ENCODE measurements at places on chromosomes 7 and 10.

GRCh38 chr10:121830101-121830500 lies 97.7 kb downstream of the ATE1 start:
- DNase-seq = no peak

- DNase-seq = peak; percentile 59
These were observed at the start of gene MICALL2 for GRCh38 chr7:1458683-1459511. Gene MICALL2, minus strand, starts transcription at chr7:1459470. Its CDS starts 144 bp downstream, at chr7:1459326.

- peak; percentile 82 for DNase-seq
These were observed 3.2 kb upstream of the MRPS24 start for GRCh38 chr7:43872406-43873110.

GRCh38 chr10:5480162-5480941 lies 19.0 kb downstream of the CALML5 start:
- no peak for DNase-seq

- DNase-seq = no peak
These were observed 169.1 kb downstream of the DIP2C start for GRCh38 chr10:520402-520787.

- no peak for DNase-seq
These were observed 29.2 kb upstream of the DLX6 start for GRCh38 chr7:96976106-96976505.

GRCh38 chr10:77970869-77971803 lies 44.6 kb upstream of the DLG5 start:
- DNase-seq = peak; percentile 89

DNA sequence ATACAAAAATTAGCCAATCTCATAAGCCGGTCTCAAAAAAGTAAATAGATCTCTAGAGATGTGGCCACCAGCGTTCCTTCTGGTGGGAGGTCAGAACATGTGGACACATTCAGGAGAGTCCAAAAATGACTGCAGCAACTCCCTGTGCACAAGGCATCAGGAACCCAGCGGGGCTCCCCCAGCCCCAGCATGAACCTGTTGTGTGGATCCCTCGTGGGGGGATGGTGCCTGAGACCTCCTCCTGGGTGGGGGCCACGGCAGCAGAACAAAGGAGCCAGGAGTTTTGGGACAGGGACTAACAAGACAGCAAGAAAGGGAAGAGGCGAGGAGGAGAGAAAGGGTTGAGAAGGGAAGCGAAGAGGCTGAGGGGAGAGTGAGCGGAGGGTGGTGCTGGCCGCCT lies 121.8 kb downstream of the WDR37 start:
- DNase-seq = no peak

DNA sequence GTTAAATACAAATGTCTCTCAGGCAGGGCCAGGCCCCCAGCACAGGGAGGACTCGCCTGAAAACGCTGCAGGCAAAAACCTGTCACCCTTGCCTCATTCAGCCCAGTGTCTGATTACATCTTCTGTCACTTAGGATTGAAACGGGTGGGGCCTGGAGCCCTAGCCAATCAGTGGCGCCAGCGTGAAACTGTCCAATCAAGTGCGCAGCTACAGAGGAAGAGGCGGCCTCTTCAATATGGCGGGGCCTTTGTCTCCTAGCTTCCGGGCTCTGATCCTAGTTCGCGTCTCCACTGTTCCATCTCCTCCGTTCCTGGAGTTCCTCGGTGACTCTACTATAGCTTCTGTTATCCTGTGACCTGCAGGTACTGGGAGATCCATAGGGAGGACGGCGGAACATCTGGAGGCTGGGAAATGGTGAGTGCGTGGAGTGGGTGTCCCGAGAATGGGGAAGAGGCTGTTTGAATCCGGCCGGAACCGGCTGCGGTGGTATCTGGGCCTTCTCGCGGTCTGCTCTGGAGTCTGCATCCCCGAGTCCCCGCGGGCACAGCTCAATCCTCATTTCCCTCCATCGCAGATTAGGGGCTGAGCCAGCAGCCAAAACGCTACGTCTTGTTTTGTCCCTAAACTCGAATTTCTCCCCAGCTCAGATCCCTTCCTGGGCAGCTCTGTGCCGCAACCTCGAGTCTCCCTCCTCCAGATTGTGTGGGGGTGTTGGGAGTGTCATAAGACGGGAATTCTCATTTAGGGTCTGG lies at the start of gene ZNF736:
TSS of gene ZNF736 (plus strand) at position 222 of the 752 bp plus-strand sequence. CDS start at position 412, 190 bp downstream.
- peak; percentile 79 for DNase-seq

DNA sequence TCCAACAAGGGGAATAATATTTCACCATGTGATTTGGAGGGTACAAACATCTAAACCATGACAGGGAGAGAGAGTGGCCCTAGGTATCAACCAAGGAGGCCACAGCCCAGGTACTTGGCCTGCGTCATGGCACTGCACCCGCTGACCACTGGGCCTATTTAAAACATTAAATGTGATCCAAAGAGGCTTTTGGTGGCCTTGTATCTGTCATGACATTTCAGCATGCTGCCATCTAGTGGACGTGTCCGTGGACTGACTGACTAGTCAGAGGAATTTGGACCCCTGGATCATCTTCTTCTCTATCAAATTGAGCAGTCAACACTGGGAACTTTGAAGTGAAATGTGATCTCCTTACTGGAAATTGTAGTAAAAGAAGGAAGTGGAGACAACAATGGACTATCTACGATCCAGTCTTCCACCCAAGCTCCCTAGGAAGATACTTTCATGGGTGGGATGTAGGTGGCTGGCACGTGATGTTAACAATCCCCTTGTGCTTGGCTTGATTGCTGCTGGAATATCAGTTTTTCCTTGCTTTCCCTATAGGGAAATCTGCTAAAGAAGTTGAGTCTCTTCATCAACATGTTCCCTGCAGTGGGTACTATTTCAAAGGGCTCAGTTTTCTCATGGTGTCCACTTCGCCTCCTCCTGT lies 24.6 kb upstream of the ITGA8 start:
- peak; percentile 37 for DNase-seq

- DNase-seq = no peak
These were observed 29.7 kb downstream of the AKR1C3 start for GRCh38 chr10:5123886-5124285.

- no peak for DNase-seq
These were observed 63.9 kb upstream of the LOXL4 start for GRCh38 chr10:98331885-98332284.

DNA sequence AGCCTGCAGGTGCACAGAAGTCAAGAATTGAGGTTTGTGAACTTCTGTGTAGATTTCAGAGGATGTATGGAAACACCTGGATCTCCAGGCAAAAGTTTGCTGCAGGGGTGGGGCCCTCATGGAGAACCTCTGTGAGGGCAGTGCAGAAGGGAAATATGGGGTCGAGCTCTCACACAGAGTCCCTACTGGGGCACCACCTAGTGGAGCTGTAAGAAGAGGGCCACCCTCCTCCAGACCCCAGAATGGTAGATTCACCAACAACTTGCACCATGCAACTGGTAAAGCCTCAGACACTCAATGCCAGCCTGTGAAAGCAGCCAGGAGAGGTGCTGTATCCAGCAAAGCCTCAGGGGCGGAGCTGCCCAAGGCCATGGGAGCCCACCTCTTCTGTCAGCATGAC lies 205.8 kb downstream of the CCSER2 start:
- DNase-seq = no peak

DNA sequence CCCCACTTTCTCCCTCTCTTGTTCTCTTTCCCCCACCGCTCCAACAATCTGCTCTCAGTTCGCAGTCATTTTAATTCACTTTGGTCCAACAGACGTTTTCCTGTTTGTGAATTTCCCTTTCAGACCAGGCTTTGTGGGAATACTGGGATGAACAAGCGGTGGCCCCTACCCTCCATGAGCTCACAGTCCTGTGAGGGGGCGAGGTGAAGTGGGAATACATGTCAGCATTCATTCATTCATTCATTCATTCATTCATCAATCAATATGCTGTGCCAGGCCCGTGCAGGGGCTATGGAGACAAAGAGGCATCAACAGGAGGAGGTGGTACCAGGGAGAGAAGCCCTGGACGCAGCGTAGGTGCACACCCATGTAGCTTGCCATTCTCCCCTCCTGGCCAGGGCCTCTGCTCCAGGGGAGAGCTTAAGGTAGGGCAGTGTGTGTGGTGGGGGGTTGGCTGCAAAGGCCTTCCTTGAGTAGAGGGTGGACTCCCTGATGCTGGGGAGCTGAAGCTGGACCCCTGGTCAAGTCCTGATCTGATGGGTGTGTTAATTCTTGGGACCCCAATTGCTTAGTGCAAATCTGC lies 16.1 kb downstream of the PRF1 start:
- DNase-seq = no peak

DNA sequence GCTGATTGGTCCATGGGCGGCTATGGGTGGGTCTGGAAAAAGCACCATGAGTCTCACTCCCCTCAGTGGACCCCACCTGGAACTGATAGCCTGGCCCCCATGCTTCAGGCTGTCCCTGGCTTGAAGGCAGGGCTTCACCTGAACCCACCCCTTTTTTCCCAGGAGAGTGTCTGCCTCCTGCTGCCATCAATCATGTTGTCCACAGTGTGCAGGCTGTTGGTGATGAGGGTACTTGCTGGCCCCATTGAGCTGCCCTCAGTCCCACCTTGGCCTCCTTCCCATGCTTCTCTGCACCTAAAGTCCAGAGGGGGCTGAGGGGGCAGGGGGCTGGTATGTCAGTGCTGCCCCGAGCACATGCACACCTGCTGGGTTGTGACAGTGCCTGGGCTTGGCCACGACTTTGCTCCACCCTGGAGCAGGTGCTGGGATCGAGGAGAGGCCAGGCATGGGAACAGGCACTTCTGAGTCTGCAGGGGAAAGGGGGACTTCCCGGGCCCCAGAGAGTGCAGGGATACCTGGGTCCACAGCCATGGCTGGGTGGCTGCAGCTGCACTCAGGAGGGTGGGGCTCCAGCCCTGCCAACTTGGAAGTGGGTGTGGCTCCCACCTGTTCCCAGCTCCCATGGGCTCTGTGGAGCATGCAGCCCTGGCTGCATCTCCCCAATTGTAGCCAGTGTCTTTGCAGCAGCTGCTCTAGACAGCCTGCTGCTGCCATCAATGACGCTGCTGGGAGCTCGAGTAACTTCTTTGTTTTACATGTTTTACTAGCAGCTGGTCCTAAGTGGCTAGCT lies 56.9 kb downstream of the ADK start:
- no peak for DNase-seq

DNA sequence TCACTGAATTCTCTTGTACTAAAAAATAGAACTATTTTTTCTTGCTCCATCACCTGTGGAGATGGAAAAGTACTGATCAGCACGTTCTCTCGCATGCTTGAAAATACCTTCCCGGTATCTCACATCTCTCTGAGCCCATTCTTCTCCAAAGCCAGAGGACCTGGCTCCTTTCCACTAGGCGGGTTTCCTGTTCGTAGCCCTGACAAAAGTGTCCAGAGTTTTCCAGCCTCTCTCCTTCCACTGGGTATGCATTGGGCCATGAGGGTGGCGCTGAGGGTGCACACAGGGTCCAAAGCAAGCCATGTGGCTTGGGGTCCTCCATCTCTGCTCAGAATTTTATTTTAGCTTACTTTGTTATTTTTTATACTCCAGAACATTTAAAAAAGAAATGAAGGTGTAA lies 16.3 kb upstream of the SRGN start:
- DNase-seq = no peak

DNA sequence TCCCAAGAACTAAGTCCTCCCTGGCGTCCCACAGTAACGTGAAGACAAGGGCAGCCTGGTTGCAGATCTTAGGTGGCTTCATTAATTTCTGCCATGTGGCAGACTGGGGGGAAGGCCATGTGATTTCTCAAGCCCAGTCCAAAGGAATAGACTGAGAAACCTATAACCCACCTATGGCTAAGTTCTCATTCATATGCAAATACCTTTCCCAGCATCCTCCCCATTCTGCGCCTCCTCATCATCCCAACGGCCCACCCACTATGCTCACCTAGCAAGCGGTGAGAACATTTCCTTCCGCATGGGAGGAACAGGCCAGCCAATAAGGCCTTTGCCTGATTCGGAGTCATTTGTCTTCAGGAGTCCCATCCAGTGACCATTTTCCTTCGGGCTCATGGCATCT lies 8.2 kb upstream of the CLEC2L start:
- DNase-seq = no peak

DNA sequence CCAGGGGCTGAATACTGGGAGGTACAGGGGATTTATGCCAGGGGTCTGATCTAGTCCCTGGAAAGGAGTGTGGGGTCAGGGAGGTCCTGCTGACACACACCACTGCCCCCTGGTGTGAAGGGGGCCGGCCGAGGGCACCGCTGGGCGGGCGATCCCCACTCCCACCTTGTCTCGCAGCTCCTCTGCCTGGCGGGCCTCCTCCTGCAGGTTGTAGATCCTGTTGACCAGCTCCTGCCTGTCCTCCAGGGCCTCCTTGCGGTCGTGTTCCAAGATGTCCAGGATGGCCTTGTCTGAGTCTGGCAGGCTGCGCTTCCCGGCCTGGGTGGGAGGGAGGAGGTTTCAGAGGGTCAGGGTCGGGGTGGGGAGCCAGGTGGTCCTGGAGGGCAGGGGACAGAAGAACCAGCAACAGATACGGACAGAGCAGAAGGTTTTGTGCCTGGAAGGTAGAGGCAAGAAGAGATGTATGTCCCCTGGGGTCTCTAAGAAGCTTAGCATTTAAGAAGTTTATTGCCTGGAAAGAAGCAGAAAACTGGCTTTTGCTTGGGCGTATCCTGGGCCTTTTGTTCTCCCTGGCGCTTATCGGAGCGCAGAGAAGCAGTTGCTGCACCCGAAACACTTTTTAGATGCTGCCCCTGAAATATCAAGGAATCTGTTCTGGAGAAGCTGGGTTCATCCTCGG lies 94.5 kb upstream of the GNA12 start:
- no peak for DNase-seq

DNA sequence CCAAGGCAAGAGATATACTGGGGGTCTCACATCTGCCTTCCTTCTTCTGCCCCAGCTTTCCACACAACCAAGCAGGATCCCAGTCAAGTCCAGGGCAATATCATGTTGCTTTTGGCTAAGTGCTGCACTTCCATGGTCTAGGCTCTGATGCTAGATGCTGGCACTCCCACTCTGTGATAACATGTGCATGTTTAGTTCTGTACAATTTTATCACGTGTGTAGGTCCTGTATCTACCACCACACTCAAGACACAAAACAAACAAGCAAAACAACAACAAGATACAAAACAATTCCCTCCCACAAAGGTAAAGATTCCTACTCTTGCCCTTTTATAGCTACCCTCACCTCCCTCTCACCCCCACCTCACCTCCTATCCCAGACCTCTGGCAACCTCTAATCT lies 105.6 kb upstream of the HABP2 start:
- DNase-seq = no peak
